ENCODE measurements at places on chromosomes 11 and 22.

- DNase-seq: peak; percentile 89
Observed at GRCh38 chr11:2912498-2912897, 16.7 kb downstream of the PHLDA2 start.

DNA sequence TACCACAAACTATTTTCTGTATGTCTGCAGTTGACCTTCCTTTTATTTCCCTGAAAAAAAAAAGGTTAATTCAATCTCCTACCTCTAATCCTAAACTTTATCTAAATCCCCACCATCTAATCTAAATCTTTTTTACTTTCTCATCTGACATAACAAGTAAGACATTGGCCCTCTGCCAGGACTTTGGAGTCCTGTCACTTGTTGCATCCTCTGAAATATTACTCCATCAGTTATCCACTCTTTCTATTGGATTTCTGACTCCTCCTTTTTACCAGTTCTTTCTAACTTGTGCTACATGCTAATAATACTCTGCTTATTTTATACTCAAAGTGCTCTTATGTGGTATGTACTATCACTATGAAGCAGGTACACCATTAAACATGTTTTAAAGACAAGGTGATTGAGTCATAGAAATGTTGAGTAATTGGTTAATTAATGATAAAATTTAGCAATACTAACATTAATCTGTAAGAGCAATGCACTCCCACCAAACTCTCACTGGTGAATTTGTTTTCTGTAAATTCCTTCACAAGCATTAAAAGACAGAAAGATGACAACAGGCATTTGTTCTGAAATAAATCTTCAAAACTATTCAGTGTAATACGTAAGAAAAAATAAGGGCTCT, 914.2 kb upstream of the RAG2 start:
- DNase-seq: peak; percentile 56

DNA sequence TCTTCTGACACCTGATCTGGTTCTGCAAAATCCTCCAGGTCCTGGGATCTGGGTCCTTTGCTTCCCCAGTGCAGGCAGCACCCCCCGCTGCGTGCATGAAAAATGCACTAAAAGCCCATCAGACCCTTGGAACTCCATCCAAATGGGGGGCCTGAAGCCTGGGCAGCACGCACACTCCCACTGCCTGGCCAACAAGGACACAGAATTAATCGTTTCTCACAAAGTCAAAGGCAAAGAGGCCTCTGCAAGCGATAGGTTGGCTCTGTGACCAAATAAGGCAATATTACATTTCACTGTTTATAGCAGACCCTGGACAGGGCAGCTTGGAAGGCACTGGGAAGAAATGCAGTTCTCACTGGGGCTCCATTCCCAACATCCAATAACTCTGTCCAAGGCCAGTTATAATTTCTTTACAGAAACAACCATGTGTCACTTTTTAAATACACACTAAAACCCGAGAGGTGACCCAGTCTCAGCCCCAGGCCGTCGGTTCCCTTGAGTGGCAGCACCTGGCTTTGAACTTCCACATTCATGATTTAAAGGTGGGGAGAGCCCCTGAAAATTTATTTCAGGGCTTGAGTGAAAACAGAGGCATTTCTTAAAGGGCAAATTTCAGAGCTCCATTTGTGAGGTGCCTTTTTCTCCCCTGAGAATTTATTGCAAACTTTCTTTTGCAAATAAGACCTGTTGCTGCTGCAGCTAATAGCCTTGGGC, 114.4 kb upstream of the ANO1 start:
- no peak for DNase-seq

- DNase-seq: peak; percentile 38
Observed at GRCh38 chr11:34318111-34319037, 39.4 kb downstream of the ABTB2 start.

- no peak for DNase-seq
Observed at GRCh38 chr11:115348416-115348815, 155.8 kb downstream of the CADM1 start.

- DNase-seq: peak; percentile 14
Observed at GRCh38 chr11:131217313-131218310, 152.8 kb upstream of the NTM start.

- no peak for DNase-seq
Observed at GRCh38 chr11:95291946-95292345, 60.9 kb upstream of the SESN3 start.

GRCh38 chr11:92873551-92873950, 95.9 kb upstream of the MTNR1B start:
- DNase-seq: no peak

DNA sequence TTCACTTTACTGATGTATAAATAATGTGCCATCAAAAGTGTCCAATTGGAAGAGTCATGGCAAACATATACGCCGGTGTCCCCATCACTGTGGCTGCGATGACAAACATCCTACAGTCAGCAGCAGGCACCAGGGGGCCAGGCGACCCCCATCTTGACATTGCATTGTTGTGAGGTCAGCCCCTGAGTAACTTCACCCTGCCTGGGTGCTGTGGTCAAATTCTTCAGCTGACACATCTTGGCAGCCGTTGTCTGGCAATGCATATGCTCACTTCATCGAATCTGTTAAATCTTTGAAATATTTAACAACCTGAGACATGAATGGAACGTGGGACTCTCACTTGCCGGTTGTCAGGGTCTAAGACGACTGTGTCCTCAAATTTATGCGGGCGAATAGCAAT, 430.9 kb downstream of the BRD1 start:
- peak; percentile 3 for DNase-seq

GRCh38 chr11:117831661-117832415, 7.3 kb upstream of the FXYD2 start:
- DNase-seq: no peak

GRCh38 chr11:36463781-36464180, 46.3 kb downstream of the TRAF6 start:
- peak; percentile 76 for DNase-seq

DNA sequence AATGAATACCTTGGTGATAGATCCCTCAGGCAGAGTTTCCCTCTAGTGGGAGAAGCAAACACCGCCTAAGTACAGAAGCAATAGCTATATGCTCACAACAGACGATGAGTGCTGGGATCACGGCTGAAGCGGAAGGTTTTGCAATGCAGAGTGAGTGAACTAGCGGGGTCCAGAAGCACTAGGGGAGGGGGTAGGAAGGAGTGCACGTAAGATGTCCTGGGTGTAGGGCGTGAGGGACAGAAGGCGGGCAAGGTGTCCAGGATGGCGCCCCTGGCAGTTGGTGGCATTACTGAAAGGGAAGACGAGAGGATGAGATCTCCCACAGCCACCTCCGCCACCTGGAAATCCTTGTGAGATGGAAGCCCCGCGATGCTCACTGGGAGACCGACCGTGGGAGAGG, 81.0 kb downstream of the ETS1 start:
- DNase-seq: no peak

DNA sequence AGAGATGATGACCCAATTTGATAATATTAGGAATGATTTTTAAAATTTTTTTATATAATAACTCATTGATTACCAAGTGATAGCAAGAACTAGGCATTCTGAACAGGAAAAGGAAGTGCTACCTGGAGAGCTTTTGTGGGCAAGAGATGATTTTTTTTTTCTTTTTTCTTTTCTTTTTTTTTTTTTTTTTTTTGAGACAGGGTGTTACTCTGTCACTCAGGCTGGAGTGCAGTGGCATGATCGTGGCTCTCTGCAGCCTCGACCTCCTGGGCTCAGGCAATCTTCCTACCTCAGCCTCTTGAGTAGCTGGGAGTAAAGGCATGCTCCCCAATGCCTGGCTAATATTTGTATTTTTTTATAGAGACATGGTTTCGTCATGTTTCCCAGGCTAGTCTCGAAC, 40.4 kb downstream of the TNRC6B start:
- DNase-seq: no peak

GRCh38 chr11:121460941-121461514, 8.3 kb upstream of the SORL1-AS1 start:
- no peak for DNase-seq

DNA sequence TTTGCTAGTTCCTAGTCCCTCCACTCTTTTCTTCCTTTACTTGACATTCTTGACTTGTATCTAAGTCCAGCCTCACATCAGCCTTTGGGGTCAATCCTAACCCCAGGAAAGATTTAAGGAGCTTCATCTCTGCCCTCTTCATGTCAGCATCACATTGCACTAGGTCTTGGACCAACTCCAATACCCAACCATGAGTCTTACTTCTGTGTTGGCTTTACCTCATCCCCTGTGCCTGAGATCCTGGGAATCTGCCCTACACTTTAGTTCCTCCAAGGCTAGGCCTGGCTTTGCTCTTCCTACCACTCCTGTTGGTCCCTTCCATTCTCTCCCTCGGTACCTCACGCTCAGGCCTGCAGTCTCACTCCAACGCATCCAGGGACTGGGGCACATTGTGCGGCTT, 117.0 kb downstream of the SLC1A2 start:
- no peak for DNase-seq

GRCh38 chr22:33898121-33898520, 22.2 kb downstream of the LARGE1 start:
- no peak for DNase-seq

DNA sequence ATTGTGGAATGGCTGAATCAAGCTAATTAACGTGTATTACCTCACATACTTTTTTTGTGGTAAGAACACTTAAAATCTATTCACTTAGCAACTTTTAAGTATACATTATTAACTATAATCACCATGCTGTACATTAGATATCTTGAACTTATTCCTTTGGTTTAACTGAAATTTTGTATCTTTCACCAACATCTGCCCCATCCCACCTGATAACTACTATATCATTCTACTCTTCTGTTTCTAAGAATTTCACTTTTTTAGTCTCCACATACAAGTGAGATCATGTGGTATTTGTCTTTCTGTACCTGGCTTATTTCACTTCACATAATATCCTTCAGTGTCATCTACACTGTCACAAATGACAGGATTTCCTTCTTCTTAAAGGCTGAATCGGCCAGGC, 17.1 kb upstream of the VWA5A start:
- no peak for DNase-seq

DNA sequence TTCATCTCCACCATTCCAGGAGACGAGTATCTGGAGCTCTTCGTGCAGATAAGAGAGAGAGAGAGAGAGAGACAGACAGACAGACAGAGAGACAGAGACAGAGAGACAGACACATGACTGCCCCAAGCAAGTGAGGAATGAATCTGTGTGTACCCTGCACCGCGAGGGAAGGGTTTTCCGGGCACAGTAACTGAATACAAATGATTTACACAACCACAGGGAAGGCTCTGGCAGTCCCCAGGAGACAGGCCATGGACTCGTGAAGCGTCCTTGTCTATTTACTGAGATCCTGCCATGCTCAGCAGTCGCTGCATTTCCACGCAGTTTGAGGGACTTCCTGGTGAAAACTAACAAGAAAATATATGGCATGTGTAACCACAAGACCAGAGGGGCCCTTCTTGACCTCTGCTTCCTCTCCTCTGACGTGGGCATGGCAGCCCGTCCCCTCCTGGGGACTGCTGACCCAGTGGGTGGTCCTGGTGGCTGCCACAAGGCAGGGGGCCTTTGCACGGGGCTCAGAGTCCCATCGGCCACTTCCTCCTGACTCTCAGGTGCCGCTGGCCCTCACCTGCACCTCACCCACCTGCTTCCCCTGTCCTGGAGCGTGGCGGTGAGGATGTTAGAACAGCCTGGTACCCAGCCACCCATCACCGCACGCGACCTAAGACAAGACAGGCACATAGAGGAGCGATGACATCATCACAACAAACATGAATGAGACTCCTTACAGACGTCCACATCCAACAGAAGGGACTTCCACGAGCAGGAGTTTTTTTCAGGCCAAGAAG, 75.9 kb downstream of the PHF21B start:
- DNase-seq: no peak

GRCh38 chr11:22657101-22657694, 9.2 kb upstream of the GAS2 start:
- DNase-seq: no peak

GRCh38 chr11:116707161-116707629, 65.6 kb downstream of the BUD13 start:
- no peak for DNase-seq

DNA sequence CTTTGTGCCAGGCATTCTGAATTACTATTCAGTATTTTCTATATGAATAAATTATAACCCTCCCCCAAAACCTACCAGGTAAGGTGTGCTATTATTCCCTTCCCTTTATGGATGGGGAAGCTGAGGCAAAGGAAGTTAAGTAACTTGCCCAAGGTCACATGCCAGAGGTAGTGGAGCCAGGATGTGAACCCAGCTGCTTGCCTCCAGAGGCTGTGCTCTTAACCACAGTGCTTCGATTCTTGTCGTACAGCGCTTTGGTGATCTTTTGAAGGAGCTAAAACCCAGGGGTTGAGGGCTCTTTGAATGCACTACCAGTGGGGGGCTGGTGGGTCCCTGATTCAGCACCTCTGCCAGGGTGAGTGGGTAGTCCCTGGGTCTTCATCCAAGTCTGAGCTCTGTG, 18.8 kb downstream of the MCM5 start:
- DNase-seq: no peak

DNA sequence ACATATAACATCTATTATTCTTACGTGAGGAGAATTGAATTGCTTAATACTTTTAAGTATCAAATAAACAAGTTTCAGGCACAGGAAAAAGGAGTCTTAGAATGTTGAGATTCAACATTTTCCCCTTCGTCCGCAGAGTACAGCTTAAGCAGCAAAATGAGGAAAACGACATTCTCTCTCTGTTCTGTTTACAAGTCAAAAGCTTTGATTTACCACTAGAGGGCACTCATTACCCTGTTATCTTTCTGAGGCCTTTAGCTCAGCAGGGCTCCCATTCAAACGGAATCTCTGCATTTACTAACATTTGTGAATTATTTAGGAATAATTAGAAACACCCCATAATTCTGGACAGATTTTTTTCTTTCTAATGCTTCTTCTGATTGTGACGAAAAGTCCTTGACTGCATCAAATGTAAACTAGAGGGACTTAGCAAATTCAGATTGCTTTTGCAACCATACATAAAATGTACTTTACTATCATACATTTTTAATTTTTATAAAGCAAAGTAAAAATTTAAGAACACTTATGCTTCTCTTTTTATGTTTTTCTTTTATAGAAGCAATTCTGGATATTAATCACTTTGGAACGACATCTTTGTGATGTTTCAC, 75.0 kb downstream of the JRKL start:
- DNase-seq: peak; percentile 69
